ENCODE measurements at places on chromosomes 11 and 22.
A peak's percentile ranks its signal among the peaks of the same experiment; 100 is the strongest.

DNA sequence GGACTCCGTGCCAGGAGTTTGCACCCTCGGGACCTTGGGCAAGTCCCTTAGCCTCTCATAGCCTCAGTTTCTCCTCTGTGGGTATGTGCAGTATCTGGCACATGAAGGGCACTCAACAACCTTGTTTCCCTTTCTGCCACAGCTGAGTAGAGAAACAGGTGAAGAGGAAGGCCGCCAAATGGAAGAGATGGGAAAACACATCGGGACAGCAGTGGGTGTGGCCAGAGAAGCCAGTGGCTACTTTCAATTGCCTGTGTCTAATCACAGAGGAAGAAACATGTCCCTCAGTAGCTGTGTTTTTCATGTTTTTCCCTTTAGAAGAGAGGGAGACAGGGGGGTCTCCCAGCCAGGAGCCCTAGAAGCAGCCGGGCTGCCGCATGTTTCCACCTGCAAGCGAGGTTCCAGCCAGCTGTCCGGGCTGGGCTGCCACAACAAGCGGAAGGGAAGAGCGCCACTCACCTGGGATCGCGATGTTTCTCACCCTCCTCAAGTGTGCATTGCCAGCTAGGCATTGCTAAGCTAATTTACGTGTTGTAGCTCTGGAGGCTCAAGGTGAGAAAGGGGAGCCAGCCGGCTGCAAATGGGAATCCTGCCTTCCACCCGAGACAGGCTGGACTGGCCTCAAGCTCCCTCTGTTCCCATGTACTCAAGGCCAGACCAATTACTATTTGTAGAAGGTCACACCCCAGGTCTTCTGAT lies 16.7 kb downstream of the ASPHD2 start:
- no peak for DNase-seq

GRCh38 chr11:117823946-117824420 lies 561 bp downstream of the FXYD2 start:
- DNase-seq = no peak

DNA sequence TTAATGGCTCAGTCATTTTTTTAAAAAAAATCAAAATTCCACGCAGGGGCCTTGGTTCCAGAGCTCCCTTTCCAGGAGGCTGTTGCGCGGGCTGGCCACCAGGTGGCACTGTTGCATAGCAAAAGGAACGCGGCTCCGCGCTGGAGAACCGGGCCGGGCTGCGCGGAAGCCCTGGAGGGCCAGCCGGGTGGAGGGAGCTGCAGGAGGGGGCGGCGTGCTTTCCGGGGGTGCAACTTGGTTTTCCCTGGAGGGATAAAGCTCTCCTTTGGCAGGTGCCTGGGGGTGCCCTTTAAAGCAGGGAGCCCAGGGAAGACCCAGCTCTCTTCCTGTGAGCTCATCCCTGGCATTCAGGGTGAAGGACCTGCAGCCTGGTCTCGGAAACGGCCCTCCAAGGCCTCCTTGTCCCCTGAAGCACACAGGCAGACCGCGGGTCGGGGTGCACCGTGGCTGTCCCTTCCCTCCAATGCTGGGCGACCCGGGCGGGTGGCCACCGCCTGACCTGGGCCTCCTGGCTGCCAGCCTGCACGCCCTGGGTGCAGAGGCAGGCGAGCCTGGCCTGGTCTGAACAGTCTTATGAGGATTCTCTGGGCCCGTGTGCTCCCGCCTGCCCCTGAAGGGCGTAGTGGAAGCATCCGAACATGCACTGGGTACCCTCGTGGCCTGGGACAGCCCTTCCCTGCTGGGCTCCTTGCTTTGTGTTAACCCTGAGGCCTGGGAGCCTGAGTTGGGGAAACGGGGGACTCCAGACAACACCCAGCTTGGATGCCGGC lies 23.4 kb downstream of the KRTAP5-5 start:
- DNase-seq = no peak

- DNase-seq = peak; percentile 11
These were observed 68.2 kb downstream of the EMSY start for GRCh38 chr11:76512851-76513653.

GRCh38 chr11:68792400-68792966 lies 41.2 kb upstream of the TESMIN start:
- no peak for DNase-seq

GRCh38 chr22:22030493-22031182 lies 48.1 kb upstream of the TOP3B start:
- DNase-seq = no peak

GRCh38 chr11:118912742-118913410 lies 12.8 kb downstream of the BCL9L start:
- no peak for DNase-seq

DNA sequence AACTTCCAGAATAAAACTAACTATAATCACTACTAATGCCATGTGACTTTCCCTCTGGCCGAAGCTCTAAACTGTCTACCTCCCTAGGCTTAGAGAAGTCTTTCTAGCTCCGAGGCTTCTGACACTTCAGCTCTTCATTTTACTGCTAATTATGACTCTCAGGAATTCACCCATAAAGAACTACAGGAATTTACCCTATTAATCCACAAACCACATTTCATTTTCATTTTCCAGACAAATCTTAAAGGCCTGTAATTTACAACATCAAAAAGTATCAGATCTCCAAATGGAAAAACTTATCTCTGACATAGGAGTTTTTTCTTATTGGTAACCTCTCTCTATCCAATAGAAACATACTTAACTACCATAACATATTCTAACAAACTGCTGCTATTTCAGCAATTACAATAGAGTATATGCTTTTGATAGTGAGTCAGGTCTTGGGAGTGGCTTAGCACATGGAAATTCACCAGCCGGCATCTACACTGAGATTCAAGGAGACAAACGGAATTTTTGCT lies 33.4 kb downstream of the MRTFA start:
- DNase-seq = peak; percentile 42

GRCh38 chr11:69227271-69227670 lies 66.7 kb upstream of the MYEOV start:
- no peak for DNase-seq

DNA sequence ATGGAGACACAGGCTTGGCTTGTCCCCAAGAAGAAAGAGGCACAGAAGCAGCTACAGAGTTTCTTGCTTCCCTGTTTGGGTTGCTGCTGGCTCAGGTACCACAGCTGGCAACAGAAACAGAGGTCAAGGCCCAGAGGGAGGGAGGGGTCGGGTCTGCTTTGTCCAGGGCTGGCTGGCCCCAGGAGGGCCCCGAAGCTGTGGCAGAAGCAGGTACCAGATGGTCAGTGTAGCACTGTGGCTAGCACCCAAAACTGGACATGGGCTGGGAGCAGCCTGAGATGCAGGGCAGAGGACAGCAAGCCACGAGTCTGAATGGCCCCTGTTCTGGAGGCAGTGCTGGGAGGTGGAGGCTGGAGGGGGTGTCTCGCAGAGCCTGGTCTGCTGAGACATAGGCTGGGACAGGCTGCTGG lies 52.3 kb upstream of the CCDC188 start:
- DNase-seq = no peak

GRCh38 chr11:93017821-93018690 lies 48.6 kb downstream of the MTNR1B start:
- DNase-seq = no peak

DNA sequence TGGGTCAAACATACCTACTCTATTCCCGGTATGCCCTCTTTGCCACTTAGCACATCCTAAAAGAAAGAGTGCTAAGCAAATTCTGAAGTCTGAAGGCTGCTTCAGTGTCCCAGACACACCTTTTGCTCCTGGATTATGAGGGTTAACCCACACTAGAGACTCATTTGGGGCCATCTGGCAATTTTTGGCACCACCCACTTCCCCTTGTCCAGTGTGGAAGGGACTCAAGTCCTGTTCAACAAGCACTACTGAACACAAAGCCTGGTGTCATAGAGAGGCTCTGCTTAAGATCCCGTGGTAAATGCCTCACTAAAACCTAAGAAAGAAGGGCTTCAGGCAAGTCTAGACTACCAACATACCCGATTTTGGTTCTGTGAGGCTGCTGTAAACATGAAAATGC lies 85.8 kb downstream of the SERGEF start:
- no peak for DNase-seq

GRCh38 chr11:31366795-31367194 lies 2.7 kb downstream of the DCDC1 start:
- no peak for DNase-seq

DNA sequence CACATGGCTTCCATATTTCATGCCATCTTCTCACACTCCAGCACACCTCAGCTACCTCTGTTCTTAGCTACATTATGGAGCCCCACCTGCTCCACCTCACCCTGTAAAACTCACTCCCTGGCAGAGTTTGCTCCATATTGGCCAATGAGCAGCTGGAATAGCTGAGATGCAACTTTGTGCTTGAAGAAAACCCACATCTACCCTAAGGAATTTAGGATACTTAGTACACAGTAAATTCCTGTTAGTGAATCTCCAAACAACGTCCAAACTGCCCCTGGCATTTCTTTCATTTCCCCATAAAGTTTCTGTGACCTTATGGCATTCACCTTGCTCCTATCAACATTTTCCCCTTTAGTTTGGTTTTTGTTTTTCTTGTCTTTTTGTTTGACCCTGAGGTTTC lies 2.2 kb upstream of the VWCE start:
- no peak for DNase-seq

GRCh38 chr22:28043266-28043665 lies 124.2 kb upstream of the PITPNB start:
- DNase-seq = peak; percentile 36

GRCh38 chr22:45124176-45124847 lies 39.4 kb upstream of the NUP50 start:
- no peak for DNase-seq

GRCh38 chr11:4495986-4496385 lies 13.5 kb downstream of the OR52K1 start:
- DNase-seq = no peak

- DNase-seq = peak; percentile 88
These were observed 50.5 kb downstream of the MAPK1 start for GRCh38 chr22:21816787-21817496.

DNA sequence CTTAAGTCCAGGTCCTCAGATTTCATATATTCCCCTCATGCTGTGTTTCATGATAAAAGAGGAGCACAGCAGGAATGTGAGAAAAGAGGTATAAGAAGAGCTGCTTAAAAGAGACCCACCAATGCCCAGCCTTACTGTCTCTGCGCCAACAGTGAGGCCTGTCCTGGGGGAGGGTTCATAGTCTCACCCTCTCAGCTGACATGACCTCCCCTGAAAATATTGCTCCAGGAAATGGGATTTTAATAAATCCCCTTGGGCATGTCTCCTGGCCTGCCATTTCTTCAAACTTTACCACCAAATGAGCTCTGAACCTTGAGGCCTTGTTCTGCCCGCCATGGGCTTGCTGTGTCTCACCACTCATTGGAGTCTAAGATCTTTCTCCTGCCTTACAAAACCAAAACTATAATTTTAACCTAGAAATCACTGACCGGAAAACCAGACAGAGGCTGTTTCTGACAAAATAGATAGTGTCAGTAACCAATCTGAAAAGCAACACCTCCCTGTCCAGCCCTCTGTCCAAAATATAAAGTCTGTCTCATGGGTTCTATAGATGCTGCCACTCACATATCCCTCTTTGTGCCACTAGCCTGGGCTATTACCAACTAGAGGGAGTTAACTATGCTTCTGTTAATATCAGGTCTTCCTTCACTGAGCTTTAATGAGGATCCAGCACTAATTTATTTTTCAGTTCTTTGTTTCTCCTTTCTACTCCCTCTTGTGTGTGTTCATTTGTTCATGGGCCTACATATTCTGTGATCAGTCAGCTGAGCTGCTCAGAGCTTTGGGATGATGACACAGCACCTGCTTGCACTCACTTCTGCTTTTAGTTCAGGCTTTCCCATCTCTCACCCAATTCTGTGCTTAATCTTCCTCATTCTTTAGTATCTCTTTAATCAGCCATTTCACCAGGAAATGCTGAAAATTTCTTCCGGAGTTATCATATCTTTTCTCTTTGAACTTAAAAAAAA lies at the start of gene OR2AG2:
OR2AG2 (minus strand) TSS at position 51 of the 968 bp plus-strand sequence. CDS start 3,019 bp downstream, outside the sequence.
- no peak for DNase-seq

DNA sequence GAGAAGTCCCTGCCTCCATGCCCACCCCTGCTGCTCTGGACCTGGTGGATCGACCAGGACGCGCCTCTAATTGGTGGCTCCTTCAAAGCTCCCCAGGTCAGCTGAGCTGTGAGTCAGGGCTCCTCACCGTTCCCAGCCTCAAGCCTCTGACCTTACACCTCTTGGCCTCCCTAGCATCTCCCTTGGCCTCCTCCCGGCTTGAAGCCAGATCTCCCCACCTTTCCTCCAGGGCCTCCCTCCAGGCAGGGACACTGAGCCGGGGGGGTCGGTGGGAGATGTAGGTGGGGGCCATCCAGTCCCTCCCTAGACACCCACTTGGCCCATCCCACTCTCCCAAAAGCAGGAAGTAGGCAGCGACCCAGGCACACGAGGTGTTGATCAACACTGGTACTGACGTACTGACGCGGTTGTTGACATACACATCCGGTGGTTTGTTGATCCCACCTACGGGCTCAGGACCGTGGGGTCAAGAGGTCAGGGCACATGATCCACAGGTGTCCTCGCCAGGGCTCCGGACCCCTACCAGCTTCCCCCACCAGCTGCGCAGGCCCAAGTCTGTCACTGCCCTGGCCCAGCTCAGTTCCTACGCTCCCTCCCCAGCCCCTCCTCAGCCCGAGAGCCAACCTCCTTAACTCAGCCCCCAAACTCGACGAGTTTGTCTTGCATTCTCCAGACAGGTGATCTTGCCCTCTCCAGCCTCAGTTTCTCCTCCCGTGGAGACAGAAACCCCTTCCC lies 802 bp downstream of the ATG2A start:
- peak; percentile 30 for DNase-seq

GRCh38 chr11:7254731-7255291 lies 3.1 kb downstream of the SYT9 start:
- DNase-seq = no peak

DNA sequence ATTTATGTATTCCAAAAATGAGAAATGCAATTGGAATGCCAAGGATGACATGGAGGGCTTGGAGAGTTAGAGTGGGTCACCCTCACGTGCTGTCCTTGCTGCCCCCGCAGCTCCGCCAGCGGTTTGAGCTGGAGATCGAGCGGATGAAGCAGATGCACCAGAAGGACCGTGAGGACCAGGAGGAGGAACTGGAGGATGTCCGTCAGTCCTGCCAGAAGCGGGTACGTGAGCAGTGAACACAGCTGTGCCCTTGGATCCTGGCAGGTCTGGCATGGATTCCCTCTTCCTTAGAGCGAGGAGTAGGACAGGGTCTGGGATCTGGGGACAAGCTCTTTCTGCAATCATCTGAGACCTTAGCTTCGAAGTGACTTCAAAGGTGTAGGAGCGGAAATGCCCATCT lies 166.2 kb downstream of the MYO18B start:
- no peak for DNase-seq

GRCh38 chr22:38240734-38241252 lies 32.0 kb downstream of the TMEM184B start:
- peak; percentile 46 for DNase-seq

All from HFF-Myc (cell line).